Lung (tissue), 17 donors: ENCODE measurements at places on chromosomes 5 and 9. TPM values are rescaled to one million over a fixed set of nuclear protein-coding genes. Genes with fewer than 3 reads are reported as not detected.
A peak's percentile ranks its signal among the peaks of the same experiment; 100 is the strongest.

GRCh38 chr5:100519075-100519474 lies 16.1 kb upstream of the FAM174A start:
- no peak for DNase-seq

The SLC6A18 gene
- not detected for total RNA-seq

The CDKN2A gene
- total RNA-seq: 0.54 TPM

The CD72 gene
- 5.2 TPM for total RNA-seq

The INSYN2B gene
- 0.12 TPM for total RNA-seq

DNA sequence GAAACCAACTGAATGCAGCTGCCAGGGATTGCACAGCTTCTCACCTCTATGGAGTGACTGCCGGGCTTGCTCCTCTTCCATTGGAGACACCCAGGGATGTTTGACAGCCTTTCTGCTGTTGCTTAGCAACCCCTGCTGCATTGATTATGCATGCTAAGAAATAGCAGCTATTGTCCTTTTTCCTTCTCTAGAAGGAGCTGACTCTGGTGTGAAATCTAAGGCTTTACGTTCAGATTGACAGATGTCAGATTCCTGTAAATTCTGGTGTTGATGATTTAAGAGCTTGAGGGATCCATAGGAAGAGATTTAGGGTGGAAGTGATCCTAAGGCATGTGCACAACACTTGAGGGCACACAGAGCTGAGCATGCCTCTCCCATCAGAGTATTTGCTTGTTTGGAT lies 267.7 kb downstream of the NTRK2 start:
- DNase-seq: no peak

GRCh38 chr5:111394586-111394985 lies 117.7 kb downstream of the STARD4 start:
- DNase-seq: no peak

DNA sequence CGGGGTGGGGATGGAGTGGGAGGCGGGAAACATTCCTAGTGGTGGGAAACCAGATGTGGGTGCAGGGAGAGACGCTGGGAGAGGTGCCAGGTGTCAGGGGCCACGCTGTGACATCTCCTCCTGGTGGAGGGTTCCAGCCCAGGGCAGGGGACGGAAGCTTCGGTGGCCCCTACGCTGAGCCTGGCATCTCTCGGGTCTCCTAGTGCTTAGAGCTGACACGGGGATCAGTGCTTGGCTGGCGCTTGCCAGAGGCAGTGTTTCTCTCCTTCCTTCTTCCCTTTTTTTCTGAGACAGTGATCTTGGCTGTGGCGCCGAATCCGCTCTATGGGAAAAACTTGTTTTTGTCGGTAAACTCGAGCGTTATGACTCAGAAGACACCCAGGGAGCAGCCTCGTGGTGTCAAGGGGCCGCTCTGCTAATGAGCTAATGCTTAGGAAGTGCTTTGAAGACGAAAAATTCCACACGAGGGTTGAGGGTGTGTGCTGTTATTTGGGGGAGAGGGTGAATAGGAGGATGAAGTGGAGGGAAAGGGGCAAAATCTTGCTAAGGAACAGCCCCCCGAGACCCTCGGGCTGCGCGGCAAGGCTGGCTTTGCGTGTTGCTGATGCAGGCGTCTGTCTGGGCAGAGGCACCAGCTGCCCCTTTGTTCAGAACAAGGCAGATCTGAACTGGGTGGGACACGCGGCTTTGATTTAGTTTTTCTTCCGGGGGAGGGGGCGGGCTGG lies 20.4 kb upstream of the IER5L start:
- peak; percentile 57 for DNase-seq

GRCh38 chr5:55934115-55934613 lies 60.6 kb downstream of the IL6ST start:
- DNase-seq: peak; percentile 74

- DNase-seq: peak; percentile 3
These were observed 967 bp downstream of the ANKRD31 start for GRCh38 chr5:75235711-75236110.

DNA sequence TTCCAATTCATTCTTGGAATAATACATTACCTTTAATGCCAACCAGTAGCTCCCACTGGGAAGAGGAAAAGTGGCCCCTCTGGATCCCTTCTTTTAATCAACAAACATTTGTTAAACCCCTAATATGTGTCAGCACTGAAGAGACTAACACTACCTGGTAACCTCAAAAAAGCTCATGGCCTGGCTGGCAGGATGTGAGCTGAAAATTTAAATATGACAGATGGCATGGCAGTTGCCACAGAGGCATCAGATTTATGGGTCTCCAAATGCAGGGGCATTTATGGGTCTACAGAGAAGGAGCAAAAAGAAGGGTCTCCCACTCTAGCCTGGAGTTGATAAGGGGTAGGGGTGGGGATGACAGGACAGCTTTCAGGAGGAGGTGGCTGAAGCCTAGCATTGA lies 12.5 kb downstream of the DNAH5 start:
- no peak for DNase-seq

- DNase-seq: peak; percentile 59
These were observed at the start of gene ENTREP1 for GRCh38 chr9:69324549-69325401. Gene ENTREP1, plus strand, starts transcription at chr9:69325215. Its CDS starts 95 bp downstream, at chr9:69325310.

The PCDH1 gene
- 70.2 TPM for total RNA-seq
